ENCODE measurements at places on chromosomes 7 and 10.
A peak's percentile ranks its signal among the peaks of the same experiment; 100 is the strongest.

DNA sequence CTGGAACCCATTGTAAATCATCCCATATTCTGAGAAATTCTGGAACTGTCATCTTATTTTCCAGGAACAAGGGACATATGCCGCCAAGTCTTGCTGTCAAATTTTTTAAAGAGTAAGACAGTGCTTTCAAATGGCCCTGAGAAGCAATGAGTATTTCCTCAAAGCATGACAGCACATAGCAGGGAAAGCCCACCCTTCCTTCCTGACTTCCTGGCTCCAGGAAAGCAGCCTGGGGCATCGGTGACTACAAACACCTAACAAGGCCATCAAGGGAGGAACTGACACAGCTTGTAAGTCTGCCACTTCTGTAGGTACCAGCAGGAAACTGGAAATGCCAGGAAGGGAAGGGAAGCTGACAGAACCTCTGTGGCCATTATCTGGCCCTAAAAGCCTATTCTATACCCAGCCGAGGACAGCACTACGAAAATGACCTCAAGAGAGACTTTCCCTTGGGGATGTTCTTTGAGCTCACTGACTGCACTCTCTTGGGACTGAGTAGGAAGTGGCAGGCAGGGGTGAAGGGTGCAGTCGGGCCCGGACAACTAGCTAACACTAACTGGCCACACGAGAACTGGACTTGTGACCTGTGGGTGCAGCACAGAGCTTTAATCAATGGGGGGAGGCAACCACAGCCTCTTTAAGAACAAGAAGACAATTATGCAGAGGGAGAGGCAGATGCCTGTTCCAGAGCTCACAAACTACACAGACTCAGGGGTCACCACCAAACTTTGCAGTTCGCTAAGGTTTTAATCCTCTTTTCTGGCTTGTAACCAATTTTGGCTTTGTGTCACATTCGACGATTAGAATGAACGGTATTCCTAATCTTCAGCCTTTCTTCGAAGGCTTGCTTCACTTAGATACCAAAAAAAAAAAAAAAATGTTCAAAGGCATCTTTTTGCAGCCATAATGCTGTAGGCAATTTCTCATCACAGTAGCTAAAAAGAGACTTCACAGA, 52.0 kb downstream of the GRB10 start:
- no peak for DNase-seq

- DNase-seq: no peak
These were observed 4.8 kb downstream of the EPHB4 start for GRCh38 chr7:100822236-100823139.

GRCh38 chr7:25895792-25896171, 256.2 kb upstream of the NFE2L3 start:
- DNase-seq: no peak

- no peak for DNase-seq
These were observed 2.8 kb downstream of the TDRD1 start for GRCh38 chr10:114181971-114182370.

DNA sequence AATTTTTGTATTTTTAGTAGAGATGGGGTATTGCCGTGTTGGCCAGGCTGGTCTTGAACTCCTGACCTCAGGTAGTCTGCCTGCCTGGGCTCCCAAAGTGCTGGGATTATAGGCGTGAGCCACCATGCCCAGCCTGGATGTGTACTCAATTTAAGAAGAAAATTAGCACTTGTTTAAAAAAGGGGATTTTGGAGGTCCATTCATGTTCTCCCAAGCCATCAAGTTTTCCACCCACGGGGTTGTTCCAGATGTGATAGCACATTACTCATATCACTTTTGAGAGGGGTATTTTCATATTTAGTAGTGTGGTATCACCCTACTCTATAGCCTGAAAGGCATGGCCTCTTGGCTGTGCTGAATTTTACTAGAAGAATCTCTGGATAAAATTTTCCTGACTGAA, 10.5 kb upstream of the SLC26A3 start:
- DNase-seq: no peak

GRCh38 chr10:132804287-132804686, 18.3 kb upstream of the NKX6-2 start:
- no peak for DNase-seq

DNA sequence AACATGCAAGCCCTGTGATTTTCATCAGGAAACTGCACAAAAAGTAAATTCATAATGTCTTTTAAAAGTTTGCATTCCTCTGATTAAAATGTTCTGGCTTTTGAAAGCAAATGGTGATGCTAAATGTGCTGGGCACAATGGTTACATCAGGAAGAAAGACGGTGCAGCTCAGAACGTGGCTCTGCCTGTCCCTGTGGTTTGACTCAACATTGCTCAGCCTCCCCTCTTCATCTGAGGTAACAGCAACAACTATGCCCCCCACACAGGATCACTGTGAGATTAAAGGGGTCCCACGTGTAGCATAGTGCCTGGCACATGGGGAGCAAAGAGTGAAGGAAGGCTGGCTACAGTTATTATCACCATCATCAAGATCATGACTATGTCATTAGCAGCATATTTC, 44.0 kb downstream of the PARD3 start:
- no peak for DNase-seq

GRCh38 chr7:18459484-18460245, 35.9 kb upstream of the HDAC9 start:
- DNase-seq: no peak

DNA sequence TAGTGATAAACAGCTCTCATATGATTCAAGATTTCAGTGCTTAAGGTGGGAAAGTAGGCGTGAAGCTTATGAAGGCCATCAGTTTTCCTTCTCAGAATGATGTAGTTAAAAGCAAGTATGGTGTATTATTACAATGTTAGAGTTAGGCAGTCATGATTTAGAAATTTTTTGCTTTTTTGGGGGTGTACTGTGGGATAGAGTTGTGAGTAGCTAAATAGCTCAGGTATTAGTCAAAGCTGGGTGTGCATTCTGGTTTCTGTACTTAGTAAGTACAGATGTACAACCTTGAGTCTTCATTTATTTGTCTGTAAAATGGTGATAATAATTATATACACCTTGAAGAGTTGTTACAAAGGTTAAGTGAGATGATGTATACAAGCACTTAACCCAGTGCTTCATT, 52.2 kb downstream of the R3HCC1L start:
- DNase-seq: no peak

DNA sequence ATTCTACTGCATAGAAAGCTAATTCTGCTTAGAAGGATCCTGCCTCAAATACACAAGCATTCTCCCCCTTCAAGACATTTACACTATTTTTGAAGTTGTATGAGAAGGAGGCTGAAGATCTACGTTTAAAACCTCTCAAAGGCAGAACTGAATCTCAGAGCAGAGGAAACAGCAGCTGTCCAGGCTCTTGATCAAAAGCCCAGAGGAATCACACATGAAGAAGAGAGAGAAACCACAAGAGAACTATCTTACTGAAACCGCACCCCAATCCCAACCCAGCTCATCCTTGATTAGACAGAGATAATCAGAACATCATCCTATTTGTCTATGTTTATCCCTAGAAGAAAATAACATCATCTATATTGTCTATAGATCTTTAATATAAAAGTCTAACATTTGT, 2.2 kb upstream of the DNAJC1 start:
- no peak for DNase-seq

- DNase-seq: no peak
These were observed 53.7 kb downstream of the HIBADH start for GRCh38 chr7:27608776-27609495.

DNA sequence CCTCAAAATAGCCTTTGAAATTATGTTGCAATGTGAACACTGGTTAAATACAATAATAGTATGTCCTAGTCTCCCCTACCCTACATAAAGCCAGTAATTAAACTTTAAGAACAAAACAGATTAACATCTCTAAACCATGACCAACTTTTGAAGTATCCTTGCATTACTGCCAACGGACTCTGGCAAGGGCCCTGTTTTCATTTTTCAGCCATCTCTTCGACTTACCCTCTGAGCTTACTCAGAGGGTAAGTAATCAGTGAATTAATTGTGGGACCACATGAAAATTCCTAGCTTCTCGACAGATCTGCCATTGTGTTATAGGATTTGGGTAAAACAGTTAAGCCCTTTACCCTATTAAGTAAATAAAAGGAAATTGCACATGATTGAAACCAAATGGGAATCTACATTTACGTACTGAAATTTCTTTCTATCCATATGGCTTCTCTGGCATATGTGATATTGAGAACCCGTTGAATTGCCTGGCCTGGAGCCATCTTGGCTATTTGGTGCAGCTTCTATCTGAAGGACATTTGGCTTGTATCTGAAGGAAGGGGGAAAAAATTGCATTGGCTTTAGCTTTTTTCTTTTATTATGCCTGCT, 39.6 kb downstream of the DYNC1I1 start:
- DNase-seq: peak; percentile 11

GRCh38 chr10:23189024-23189423, 3.1 kb upstream of the PTF1A start:
- DNase-seq: no peak

DNA sequence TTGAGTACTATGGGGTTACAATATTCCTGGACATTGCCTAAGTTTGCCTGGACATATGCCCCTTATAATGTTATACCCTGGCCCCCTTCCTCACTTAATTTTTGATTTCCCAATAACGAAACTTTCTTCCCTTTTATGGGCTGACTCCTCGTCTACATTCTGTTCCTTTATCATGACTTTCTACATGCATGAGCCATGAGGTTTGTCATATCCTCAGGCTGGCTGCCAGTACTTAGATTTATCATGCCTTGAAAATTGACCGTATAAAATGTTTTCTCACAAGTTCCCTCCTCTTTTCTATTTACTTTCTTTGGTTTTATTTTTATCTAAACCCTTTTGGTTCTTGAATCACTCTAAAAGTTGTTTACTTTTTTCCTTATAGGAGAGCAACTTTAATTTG, 4.7 kb downstream of the DNAH11 start:
- no peak for DNase-seq

- no peak for DNase-seq
These were observed 2.0 kb downstream of the DEPP1 start for GRCh38 chr10:44976352-44977198.

DNA sequence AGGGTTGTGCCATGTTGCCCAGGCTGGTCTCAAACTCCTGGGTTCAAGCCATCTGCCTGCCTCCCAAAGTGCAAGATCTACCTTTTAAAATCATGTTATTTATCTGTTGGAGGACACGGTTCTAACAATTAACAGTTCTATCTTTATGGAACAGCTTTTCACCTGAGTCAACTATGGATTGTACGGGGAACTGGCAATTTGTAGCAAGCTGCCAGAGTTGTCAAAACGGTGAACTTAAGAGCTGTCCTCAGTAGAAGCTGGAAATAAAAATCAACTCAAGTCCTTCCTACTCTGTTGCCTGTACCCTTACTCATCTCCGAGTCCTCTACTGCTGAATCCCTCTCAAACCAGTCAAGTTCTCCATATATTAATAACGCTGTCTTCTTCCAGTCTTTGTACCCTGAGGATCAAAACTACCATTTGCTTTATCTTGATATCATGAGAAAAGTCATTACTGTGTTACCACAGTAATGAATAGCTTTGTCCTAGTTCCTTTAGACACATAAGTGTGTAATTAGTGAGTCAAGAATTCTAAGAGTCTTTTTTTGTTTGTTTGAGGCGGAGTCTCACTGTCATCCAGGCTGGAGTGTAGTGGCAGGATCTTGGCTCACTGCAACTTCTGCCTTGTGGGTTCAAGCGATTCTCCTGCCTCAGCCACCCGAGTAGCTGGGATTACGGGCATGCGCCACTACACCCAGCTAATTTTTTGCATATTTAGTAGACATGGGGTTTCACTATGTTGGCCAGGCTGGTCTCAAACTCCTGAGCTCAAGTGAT, 28.2 kb downstream of the HBP1 start:
- no peak for DNase-seq

GRCh38 chr7:134784251-134785049, 5.0 kb downstream of the CALD1 start:
- no peak for DNase-seq

- DNase-seq: no peak
These were observed 858.4 kb downstream of the GRID1 start for GRCh38 chr10:85508159-85508558.

GRCh38 chr7:37208528-37208927, 240.1 kb downstream of the ELMO1 start:
- no peak for DNase-seq

DNA sequence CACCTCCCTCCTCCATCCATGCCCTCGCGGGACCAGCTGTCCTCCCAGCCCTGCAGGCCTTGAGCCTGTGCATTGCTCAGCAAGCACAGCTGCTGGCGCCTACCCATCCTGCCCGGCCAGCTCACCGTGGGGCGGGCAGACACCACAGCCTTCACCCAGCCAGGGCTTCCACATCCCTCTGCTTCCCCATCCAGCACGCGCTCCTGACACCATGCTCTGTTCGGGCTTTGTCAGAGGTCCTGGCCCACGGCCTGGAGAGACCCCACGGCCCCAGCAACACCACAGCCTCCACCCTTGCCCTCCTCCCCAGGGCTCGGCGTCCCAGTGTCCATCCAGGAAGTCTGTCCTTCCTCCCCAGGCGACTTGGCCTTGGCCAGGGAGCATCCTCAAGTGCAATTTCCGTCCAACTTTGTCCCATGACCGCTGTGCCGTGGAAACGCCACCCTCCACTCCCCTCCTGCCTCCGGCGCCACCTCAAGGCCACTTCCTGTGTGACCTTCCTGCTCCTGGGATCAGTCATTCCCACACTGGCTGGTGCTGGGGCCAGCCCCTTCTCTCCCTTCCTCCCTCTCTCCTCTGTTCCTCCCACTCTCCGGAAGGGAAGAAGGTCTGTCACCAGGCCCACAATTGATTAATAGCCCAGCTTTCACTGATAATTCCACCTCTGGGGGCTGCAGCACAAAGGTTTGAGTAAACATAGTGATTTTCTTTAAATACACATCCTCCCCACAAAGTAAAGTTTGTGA, 71.5 kb upstream of the SMNDC1 start:
- no peak for DNase-seq

DNA sequence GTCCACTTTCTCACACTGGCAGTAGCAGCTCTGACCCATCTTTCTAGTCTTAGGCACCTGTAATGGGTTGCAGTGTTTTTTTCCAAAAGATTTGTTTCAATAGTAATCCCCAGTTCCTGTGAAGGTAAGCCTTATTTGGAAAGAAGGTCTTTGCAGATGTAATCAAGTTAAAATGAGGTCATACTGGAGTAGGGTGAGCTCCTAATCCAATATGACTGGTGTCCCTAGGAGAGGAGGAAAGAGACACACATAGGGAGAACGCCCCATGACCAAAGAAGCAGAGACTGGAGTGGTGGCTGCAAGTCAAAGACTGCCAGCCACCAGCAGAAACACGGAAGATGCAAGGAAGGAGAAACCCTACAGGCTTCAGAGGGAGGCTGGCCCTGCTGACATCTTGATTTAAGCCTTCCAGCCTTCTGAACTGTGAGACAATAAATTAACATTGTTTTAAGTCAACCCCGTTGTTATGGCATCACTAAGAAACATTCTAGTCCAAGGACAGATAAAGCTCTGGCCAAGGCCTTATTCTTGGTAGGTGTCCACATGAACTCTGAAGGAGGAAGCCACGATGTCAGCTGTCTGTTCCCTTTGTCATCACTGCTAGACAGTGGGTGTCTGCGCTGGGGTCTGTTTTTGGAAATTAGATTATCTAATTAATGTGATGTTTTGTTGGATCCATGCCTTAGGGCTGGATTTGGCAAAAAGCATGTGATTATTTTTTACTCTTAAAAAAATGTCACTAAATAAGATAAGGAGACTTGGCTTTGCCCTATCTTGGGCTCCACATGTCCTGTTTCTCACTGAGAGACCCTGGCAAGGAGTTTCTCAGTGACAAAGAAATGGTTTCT, 214.9 kb downstream of the KCNMA1 start:
- no peak for DNase-seq

Measured in HFF-Myc (cell line).